ENCODE measurements at places on chromosomes 6 and 20.

- no peak for DNase-seq
Measured at GRCh38 chr6:159282421-159282820, 113.2 kb downstream of the FNDC1 start.

DNA sequence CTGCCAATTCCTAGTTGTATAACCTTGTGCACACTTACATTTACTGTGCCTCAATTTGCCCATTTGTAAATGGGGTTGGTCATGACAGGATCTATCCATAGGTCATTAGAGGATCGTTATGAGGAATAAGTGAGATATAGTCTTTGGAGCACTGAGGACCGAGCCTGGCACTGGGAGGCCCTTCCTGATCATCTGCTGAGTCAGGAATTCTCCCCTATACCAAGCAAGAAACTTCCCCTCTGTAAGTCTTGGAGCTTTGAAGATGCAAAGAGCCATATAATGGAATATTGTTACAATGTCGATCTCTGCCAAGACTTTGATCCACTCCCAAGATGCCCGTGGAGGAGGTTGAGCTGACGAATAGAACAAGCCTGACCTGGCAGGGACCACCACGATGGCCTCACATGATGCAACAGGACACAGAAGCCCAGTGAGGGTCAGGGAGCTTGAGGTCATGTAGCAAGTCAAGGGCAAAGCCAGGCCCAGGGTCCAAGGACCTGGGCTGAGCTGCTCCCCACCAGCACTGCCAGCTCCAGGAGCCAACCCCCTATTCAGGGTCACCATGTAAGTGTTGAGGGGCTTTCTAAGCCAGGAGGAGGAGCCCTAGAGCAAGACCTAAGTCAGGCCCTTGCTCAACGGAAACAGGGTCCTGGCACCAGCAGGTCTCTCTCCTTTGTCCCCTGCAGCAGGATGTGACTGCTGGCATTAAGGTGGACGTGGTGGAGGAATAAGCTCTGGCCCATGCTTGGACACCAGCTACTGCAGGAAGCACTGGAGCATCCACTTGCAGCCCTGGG is 16.7 kb downstream of the PDRG1 start:
- DNase-seq = no peak

DNA sequence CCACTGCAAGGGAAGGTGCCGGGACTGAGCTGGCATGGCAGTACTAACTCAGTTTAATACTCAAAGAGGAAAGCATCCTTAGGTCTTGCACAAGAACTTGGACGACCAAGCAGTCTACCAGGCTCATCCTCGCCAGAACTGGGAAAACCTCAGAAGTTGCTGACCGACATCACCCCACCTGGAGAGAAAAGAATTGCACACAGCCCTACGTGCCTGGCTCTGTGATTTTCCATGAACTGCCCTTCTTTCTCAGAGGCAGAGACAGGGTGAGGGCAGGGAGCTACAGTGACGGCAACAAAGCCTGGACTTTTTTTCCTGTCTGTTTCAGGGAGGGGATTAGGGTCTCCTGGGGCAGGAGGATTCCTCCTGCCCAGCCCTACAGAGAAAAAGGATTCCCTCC is 8.0 kb downstream of the JAG1 start:
- no peak for DNase-seq

DNA sequence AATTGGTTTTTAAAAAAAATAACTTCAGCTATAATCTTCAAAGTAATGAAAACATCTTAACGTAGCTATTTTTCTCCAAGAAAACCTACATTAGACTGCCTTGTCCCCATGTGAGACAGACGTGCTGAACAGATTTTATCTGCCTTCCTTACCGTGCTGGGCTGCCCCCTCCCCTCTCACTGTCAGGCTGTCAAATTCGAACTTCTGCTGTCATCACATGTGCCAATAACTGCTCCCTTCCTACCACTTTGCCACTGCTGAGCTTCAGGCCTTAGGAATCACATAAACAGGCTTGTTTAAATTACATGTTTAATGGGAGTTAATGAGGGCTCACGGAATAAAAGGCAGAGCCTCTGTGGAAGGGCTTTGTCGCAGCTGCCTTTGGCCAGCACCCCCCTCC is 77.0 kb upstream of the NHSL1 start:
- DNase-seq = no peak

GRCh38 chr6:147752689-147753403 is 244.4 kb downstream of the SAMD5 start:
- no peak for DNase-seq

GRCh38 chr20:62428396-62429295 is 1.3 kb upstream of the RBBP8NL start:
- no peak for DNase-seq

GRCh38 chr20:23126281-23127061 is 40.3 kb upstream of the CD93 start:
- no peak for DNase-seq

DNA sequence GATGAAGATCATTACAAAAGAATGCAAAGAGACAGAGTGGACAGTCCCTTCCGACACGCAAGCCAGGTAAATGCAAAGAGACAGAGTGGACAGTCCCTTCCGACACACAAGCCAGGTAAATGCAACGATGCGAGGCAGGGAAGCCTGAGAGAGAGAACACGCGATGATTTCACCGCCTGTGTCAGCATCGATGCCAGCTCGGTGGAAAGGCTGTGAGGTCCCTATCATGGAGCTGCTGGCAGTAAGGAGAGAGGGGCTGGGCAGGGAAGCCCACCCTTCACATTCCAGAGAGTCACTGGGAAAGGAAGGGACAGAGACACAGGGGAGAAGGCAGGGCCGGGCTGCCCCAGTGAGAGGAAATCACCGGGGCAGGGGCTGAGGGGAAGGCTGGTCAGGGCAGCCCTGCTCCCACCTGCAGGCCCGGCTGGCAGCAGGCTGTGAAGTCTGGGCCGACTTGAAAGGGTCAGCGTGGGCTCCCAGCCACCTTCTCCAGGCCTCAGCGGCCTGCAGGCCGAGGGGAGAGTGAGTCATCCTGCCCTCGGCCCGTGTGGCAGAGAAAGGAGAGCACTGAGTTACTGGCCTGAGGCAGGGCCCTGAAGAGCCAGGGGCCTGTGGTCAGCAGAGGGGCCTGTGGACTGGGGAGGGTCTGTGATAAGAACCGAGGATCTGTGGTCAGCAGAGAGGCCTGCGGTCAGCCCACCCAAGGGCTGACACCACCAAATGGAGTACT is 80.4 kb downstream of the DACT2 start:
- DNase-seq = no peak

DNA sequence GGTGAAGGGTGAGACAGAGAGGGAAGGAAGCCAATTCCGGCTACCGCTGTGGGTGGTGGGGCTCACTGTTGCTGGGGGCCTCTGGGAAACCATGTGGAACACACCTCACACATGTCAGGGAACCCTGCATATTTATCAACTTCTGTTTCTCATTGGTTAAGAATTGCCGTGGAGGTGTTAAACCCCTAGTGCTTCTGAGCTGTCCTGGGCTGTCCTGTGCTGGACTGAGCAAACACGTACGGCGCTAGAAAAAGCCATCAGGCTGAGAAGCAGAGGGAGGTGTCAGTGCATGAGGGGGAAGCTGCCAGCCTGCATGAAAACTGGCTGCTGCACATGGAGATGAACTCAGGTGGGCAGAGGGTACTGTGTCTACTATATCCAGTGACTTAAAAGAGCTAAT is 103.9 kb upstream of the JAG1 start:
- no peak for DNase-seq

DNA sequence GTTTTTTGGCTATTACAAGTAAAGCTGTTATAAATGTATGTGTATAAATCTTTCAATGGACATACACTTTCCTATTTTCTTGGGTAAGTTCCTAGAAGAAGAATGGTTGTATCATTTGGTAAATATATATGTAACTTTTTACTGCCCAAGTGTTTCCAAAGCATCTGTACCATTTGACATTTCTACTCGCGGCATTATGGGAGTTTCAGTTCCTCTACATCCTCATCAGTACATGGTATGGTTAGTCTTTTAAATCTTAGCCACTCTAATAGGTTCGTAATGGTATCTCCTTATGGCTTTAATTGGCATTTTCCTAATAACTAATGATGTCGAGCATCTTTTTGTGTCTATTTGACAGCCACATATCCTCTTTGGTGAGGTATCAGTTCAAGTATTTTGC is 12.9 kb downstream of the SNPH start:
- DNase-seq = no peak

GRCh38 chr20:50286174-50286511 is 95.5 kb downstream of the CEBPB start:
- no peak for DNase-seq

DNA sequence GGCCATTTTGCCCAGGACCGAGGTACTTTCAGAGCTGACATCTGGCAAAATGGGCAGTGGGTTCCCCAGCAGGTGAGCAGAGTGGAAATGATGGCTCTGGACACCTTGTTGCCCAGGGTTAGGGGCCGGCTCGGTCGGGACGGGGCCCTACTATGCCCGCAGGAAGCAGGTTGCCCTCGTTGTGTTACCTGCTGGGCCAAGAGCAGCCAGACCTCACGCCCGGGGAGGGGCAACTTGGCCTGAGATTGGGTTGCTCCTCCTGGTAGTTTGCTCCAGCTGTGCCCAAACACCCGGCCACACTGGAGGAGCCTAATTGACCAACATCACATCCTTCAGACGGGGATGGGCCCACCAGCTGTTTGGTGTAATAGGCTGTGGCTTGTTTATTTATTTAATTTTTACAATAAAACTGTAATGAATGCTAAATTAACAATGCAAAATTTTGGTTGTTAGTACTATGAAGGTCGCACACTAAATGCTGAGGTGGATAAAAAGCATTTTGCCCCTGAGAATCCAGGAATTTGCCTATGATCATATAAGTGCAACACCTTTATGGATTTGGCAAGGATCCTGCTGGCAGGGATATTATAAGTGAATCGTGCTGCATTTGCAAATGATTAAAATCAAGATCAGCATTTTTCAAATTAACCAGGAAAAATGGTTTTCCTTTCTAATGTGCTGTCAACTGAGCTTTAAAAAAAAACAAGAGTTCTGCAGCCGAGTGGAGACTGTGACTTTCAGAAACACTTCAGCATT is 26.6 kb upstream of the PCMTD2 start:
- DNase-seq = no peak

GRCh38 chr6:117729613-117730012 is 54.3 kb downstream of the NUS1 start:
- DNase-seq = no peak

GRCh38 chr6:85675030-85675819 is 32.5 kb upstream of the SYNCRIP start:
- peak; percentile 31 for DNase-seq

DNA sequence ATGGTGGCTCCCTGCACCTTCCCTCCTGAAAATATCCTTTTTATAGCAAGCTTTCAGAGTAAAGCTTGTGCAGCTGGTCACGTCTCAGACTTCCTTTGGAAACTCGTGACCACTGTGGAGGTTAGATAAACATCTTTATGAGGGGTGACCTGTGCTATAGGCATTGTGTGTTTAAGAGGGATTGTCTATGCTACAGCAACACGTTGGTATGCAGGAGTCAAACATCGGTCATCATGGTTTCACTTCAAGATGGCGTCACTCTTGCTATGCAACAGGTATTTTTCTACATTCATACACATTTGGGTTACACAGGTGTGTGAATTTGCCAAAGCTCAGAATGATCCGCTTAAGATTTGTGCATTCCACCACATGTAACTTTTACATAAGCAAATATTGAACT is 14.6 kb upstream of the BLCAP start:
- no peak for DNase-seq

GRCh38 chr6:45426251-45426650 is 48.5 kb upstream of the SUPT3H start:
- no peak for DNase-seq

- DNase-seq = no peak
Measured at GRCh38 chr20:62811720-62812119, 5.1 kb upstream of the COL9A3 start.

GRCh38 chr6:149925253-149925973 is 2.5 kb upstream of the RAET1G start:
- no peak for DNase-seq

DNA sequence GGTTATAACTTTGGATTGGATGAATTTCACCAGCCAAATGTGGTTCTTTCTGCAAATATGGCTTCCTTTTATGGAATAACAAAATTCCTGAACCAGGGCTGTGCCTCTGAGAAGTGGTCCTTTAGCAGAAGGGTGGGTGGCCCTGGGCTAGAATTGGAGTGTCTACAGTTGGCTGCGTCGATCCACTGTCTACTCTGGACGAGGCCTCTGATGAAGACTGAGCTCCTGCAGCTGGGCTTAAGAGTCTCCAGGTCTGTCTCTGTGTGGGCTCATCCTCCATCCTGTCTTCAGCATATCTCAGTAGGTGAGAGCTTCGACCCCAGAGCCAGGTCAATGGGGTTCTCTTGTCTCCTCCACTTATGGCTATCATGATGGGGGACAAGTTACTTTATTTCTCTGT is 166.3 kb upstream of the PMEPA1 start:
- DNase-seq = no peak

DNA sequence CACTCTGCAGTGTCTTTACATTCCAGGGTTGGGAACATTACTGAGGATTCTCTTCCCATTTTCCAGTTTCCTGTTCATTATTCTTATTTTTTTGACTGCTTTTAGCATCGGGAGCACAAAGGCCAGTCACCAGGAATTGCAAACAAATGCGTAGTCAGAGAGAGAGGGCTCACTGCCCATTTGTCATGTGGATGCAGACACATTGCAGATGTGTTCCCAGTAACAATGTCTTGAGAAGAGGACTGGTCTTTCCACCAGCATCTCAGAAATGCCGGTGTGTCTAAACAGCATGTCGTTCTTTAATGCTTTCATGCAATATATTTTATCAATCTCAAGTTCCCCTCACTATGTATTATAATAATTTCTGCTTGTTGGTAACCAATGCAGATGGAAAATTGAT is 952 bp upstream of the TAAR6 start:
- no peak for DNase-seq

- DNase-seq = peak; percentile 13
Measured at GRCh38 chr6:15522856-15523529, 139.8 kb downstream of the DTNBP1 start.

DNA sequence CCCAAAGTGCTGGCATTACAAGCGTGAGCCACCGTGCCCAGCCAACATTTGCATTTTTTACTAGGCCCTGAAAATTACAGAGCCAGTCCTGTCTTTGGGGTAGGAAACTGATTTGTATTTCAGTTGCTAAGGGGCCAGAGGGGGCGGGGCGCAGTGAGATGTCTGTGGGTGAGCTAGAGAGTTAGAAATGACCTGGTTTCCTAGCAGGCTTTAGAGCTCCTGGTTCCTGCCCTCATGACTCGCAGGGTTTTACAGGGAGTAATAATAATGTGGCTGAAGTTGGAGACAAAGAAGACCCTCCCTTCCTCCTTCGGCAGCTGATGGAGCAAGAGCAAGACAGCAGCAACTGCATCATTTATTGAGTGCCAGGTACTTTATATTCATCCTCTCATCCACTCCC is 131.5 kb downstream of the TFAP2C start:
- DNase-seq = no peak

- DNase-seq = no peak
Measured at GRCh38 chr20:21804802-21805201, 99.3 kb downstream of the PAX1 start.

GRCh38 chr20:8534368-8535160 is 402.5 kb downstream of the PLCB1 start:
- no peak for DNase-seq

GRCh38 chr6:159852877-159853276 is 37.9 kb upstream of the MAS1 start:
- peak; percentile 10 for DNase-seq

GRCh38 chr6:52482903-52483670 is 62.9 kb downstream of the EFHC1 start:
- no peak for DNase-seq

All from stimulated activated CD8-positive, alpha-beta memory T cell treated with anti-CD3 and anti-CD28 coated beads, Interleukin-4, amount 100 ng/mL, for 48 hours (primary cell).